ENCODE measurements at places on chromosomes 6 and 20.

- no peak for DNase-seq
- no peaks in the 10 kb centered on the region for H3K36me3 ChIP-seq
- H3K27me3 ChIP-seq: no peaks in the 10 kb centered on the region
- H3K4me3 ChIP-seq: no peak overlapping the region
- no peak overlapping the region for H3K27ac ChIP-seq
- no peaks in the 10 kb centered on the region for H3K4me1 ChIP-seq
Observed at GRCh38 chr6:2800552-2801316, 35.5 kb downstream of the WRNIP1 start.

DNA sequence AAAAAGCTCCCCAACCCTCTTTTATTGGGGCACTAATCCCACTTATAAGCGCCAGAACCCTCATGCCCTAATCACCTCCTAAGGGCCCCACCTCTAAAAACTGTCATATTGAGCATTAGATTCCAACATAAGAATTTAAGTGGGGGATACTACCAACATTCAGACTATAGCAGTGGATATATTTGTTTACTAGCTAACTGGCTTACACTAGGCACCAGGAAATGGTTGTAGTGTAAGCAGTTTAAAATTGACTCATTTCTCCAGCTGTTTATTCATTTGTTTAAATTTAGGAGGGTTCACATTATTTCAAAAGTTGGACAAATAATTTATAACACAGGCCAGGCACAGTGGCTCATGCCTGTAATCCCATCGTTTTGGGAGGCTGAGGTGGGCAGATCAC is 22.9 kb downstream of the MTO1 start:
- peaks cover 58% of the 10 kb centered on the region for H3K36me3 ChIP-seq
- H3K27ac ChIP-seq: no peak overlapping the region
- no peaks in the 10 kb centered on the region for H3K27me3 ChIP-seq

- no peaks in the 10 kb centered on the region for H3K36me3 ChIP-seq
- no peak overlapping the region for H3K4me3 ChIP-seq
Observed at GRCh38 chr6:129726650-129727049, 16.7 kb upstream of the ARHGAP18 start.

GRCh38 chr6:143540192-143540591 is 28.7 kb upstream of the FUCA2 start:
- no peak overlapping the region for H3K27ac ChIP-seq
- H3K4me1 ChIP-seq: peaks cover 9% of the 10 kb centered on the region
- H3K4me3 ChIP-seq: no peak overlapping the region

DNA sequence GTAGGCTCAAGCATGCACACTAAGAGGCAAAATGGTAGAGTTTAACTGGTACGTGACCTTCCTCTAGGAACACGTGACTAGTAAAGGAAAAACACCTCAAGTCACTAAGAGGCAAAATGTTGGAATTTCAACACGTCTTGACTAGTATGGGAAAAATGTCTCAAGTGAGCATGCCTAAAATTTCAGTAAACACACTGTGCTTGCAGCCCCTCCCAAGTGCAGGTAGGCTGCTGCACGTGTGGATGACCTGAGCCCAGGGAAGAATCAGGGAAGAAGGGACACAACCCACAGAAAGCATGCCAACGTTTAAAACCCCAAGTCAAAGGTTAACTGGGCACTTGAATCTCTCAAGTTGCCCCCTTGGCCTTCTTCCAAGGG is 162.2 kb downstream of the TENT5A start:
- no peak overlapping the region for H3K4me3 ChIP-seq
- H3K27ac ChIP-seq: no peak overlapping the region
- H3K36me3 ChIP-seq: no peaks in the 10 kb centered on the region
- H3K27me3 ChIP-seq: no peaks in the 10 kb centered on the region
